ENCODE measurements at places on chromosomes 5 and 9.

GRCh38 chr5:160274483-160274931 lies 37.9 kb downstream of the CCNJL start:
- DNase-seq: no peak

GRCh38 chr5:127002390-127002789 lies 28.0 kb downstream of the MARCHF3 start:
- peak; percentile 54 for DNase-seq

GRCh38 chr5:97127727-97128126 lies 14.7 kb downstream of the LIX1 start:
- DNase-seq: no peak

DNA sequence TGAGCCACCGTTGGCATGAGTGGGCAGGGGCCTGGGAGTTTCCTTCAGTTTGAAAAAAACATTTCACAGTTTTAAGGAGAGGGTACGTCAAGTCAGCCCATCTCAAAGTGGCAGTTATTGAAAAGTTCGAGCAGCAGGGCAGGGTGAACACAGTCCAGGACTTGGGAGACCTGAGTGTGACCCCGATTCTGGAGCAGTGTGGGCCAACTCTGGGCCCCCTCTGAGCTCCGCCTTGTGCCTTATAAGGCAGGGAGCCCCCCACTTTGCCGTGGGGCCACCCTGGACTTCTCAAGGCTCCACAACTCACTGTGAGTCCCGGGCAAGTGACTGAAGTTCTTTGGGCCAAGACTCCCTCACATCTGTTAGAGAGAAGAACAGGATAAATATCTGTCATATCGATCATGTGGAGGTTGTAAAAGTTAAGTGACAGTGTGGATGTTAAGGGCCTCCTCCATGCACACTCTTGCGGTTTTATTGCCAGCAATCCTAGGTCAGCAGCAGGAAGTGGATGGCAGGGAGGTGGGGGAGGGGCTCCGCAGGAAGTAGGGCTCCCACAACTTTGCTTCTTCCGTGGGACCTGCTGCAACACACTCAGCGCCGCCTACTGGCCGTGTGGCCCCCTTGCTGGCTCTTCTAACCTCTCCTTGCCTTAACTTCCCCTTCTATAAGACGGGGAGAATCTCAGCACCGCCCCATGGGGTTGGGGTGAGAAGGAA lies 38.4 kb downstream of the HRH2 start:
- DNase-seq: peak; percentile 7

GRCh38 chr9:119264165-119264564 lies 105.1 kb downstream of the BRINP1 start:
- no peak for DNase-seq
